Activated CD8-positive, alpha-beta memory T cell treated with anti-CD3 and anti-CD28 coated beads, Interleukin-2, amount 10 ng/mL, durations not matched to agents 7 days and 5 days (primary cell): ENCODE measurements at places on chromosomes 1 and 21. TPM values are rescaled to one million over a fixed set of nuclear protein-coding genes. Genes with fewer than 3 reads are reported as not detected.

Gene APP
- 25.1 TPM for total RNA-seq

Gene AK5
- total RNA-seq, result not detected

Gene SOD1
- total RNA-seq, result 190 TPM

Gene GJB5
- total RNA-seq, result not detected

Gene PTGS2
- total RNA-seq, result not detected

Gene DCST1
- not detected for total RNA-seq

Gene TFF2
- not detected for total RNA-seq

Gene AGMAT
- total RNA-seq, result 8.0 TPM

Gene TSPAN2
- total RNA-seq, result 2.3 TPM

Gene ZBTB8A
- not detected for total RNA-seq

Gene CTH
- total RNA-seq, result 13.1 TPM

Gene UBL4B
- not detected for total RNA-seq

Gene LRRC38
- not detected for total RNA-seq

Gene GIPC2
- 0.23 TPM for total RNA-seq

Gene FAM72B
- 34.9 TPM for total RNA-seq

Gene TSPEAR
- total RNA-seq, result not detected

Gene LCE1C
- not detected for total RNA-seq

Gene GSTM4
- total RNA-seq, result 5.7 TPM

Gene TIE1
- total RNA-seq, result 1.9 TPM
